ENCODE measurements at places on chromosomes 7 and 10.

- DNase-seq = no peak
Measured at GRCh38 chr7:36810032-36810431, 85.7 kb upstream of the AOAH start.

GRCh38 chr7:26789481-26790184 lies 74.8 kb downstream of the SKAP2 start:
- DNase-seq = no peak

DNA sequence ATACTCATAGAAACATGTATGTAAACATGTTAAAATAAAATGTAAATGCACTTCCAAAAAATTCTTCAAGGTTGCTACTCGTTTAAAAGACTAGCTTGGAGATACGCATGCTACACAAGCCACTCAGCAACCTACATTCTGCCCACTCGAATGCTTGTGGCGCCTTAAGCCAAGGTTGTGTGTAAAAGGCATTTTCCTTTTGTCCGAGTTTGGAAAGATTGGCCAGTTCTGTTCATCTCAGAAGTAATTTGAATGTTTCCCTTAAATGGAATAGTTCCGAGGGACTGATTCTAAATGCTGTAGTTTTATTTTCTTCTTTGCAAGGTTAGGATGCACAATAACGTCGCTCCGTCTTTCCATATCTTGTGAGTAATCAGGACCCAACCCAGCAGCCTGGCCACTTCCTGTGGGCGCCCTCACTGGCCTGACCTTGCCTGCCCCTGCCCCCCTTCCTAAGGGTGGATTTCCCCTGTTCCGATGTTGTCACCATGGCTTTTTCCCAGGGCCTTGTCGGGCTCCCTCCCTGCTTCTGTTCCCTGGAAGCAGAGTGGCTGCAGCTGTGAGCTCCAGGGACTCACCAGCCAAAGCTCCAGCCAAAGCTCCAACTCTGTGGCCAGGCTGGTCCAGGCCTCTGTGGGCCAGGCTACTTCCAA lies 70.6 kb downstream of the PTPRE start:
- no peak for DNase-seq

- no peak for DNase-seq
Measured at GRCh38 chr10:22010973-22011408, 7.5 kb upstream of the DNAJC1 start.

DNA sequence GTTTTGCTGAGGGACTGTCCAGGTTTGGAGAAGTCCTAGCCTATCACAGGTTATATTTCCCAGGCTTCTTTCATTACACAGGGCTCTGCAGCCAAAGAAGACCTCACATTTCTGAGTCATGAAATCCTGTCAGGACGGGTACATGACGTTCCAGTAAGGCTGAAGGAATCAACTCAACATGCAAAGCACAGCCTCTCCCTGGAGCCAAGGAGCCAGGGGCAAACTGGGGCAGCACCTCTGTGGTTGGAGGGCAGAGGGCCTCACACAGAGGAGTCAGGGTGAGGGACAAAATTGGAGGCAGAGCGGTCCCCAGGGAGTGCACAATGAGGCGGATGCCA lies 116.3 kb upstream of the GDF10 start:
- DNase-seq = no peak

GRCh38 chr7:55539380-55539779 lies 32.9 kb downstream of the VOPP1 start:
- no peak for DNase-seq

- DNase-seq = no peak
Measured at GRCh38 chr7:82098414-82098813, 328.6 kb upstream of the HGF start.

DNA sequence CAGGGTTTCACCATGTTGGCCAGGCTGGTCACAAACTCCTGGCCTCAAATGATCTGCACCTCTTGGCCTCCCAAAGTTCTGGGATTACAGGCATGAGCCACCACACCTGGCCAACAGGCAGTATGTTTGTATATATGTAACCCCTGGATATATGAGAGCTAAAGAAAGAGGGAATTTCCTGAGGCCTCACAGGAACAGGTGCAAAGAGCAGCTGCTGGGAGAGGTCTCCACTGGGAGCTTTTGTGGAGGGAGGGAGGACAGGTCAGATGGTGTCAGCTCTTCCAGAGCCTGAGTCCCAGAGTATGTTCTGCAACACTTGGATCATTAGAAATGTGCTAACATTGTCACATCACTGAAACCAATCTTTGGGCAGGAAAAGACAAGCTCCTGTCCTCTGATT lies 110.1 kb upstream of the KIF5B start:
- no peak for DNase-seq

DNA sequence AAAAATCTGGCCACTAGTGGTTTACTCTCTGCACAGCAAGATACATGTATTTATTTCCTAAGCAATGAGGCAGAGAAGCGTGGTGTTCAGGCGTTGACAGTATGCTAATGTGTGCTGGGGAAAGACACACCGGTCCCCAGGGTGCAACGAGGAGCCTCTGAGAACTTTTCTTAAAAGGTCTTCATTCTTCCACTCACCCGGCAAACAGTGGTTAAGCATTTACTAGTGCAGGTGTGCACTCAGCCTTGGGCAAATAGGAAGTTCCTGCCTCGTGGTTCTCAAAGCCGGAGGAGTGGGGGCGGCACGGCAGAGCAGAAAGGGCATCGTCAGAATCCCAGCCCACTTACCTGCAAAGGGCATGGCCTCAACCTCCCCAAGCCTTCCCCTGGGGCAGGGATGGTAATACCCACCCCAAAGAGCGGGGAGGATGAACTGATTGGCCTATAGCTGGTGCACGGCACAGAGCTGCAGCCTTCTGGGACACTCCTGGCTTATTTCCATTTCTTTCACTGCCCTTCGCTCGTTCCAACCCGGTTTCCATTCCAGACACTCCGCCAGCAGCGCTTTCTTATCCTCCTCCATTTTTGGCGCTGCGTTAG lies 184.3 kb upstream of the CTBP2 start:
- no peak for DNase-seq

DNA sequence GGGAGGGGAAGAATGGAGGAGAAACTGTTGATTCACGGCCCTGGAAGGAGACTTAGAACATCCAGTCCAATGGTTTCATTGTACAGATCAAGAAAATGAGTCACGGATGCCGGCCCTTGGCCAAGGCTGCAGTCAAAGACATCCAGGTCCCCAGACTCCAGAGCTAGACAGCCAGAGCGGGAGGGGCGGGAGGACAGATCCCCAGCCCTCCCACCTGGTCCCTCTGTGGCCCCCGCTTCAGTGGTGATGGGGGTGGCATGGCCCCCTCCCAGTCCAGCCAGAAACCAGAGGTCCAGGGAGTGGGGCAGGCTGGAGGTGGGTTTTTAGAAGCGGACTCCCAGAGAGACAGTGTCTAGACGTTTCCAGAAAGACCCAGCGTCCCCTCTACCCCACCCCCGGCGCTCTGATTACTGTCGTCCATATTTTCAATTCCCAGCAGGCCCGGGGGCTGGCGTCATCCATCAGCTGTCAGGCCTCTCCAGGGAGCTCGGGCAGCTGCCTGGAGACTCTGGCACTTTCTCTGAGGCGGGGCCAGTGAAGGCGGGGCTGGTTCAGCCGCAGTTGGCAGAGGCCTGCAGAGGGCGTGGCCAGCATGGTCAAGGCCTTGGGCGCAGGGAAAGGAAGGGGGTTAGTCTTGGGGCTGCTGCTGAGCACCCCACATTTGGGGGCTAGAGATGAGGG lies 8.0 kb upstream of the HSPB1 start:
- DNase-seq = peak; percentile 35

GRCh38 chr7:12637819-12638592 lies 49.4 kb upstream of the ARL4A start:
- DNase-seq = no peak

DNA sequence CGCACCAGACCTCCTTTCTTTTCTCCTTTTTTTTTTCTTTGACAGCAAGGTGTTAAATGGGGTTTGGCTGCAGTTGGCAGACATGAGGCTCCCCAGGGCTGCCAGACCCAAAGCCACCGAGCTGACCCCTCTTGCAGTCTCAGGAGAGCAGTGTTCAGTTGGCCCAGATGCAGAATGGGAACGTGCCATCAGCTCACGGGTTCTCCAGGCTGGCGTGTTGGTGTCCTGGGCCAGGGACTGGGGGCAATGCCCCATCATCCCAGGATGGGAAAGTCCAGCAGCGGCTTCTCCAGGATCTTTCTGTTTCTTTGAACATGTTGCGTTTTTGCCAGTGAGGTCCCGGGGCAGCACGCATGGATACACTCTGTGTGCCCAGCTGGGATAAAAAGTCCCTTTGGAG lies 114.6 kb upstream of the KCTD7 start:
- DNase-seq = no peak

GRCh38 chr7:45230083-45230482 lies 72.5 kb downstream of the RAMP3 start:
- no peak for DNase-seq

GRCh38 chr7:99631295-99632109 lies 14.8 kb downstream of the ZSCAN25 start:
- peak; percentile 70 for DNase-seq

GRCh38 chr10:91191584-91191919 lies 28.9 kb upstream of the PCGF5 start:
- DNase-seq = no peak

DNA sequence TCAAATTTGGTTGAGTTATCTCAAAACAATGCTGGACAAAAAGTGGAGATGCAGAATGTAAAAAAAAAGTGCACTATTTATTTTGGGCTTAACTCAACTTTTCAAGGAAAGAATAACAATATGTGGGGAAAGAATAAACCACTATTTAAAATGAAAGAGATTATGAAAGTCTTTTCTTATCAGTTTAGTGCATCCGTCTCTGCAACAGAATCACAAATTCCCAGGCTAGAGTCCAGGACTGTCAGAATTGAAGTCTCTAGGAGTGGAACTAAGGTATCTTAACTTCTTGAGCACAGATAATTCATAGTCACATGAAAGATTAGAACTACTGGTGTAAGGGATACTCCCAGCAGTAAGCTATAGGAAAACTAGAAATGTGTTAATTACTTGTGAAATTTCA lies 1200.3 kb upstream of the LRRN3 start:
- no peak for DNase-seq

DNA sequence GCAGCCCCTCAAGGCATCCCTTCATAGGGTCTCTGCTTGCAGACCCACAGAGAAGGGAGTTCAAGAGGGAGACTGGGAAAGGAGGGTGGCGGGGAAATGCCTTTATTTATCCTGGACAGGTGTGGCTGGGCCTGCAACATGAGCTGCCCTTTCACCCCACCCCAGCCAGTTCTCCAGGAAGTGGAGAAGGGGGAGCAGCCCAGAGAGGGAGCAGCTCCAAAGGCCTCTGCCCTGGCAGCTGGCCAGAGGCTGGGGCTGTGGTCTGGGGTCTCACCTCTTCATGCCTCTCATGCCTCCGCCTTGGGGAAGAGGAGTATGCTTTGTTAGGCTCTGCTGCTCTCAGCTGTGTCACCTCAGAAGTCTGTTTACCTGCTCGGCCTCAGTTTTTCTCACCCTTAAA lies 3.1 kb downstream of the LDB3 start:
- no peak for DNase-seq

DNA sequence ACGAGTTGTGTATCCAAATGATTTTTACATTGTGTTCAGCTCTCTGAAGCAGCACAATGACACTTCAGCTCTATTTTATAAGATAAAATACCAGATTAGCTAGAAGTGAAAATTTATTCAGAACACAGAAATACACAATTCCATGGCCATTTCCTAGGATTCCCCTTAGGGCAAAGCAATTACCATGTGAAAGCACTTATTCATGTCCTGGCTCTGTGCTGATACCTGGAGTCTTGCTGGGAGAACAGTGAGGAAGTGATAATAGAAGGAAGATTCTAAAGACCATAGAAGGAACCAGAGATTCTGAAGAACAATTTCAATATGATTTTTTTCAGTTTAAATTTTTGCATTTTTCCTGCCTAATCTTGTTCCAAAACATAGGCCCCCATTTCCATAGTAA lies 657.4 kb upstream of the ZWINT start:
- no peak for DNase-seq

DNA sequence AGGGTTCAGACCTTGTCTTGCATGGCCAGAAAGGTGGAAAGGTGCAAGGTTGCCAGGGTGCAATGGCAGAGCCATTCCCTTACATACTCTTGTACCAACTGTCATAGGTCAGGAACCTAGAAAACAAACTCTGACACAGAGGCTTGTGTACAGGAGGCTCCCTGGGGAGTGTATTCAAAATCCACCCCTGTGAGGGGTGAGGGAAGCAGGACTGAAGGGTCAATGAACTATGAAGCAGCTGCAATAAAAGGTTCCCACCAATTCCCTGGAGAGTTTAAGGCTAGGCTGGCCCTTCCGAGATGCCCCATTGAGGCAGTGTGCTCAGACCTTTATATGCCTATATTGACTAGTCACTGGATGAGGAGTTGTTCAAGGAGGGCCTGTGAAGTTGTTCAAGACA lies 13.9 kb upstream of the CUZD1 start:
- no peak for DNase-seq

DNA sequence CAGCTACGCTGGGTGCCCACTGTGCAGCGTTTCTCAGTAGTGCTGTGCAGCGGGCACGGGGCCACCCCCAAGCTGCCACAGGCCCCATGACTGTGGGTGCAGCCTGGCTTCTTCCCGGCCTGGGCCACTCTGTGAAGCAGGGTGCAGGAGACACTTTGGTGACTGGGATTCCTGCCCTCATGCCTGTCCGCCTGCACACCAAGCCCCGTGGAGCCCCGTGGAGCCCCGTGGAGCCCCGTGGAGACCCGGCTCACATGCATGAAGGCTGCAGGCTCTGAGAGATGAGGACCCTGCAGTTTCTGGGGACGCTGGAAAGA lies 3.9 kb upstream of the SHH start:
- no peak for DNase-seq

DNA sequence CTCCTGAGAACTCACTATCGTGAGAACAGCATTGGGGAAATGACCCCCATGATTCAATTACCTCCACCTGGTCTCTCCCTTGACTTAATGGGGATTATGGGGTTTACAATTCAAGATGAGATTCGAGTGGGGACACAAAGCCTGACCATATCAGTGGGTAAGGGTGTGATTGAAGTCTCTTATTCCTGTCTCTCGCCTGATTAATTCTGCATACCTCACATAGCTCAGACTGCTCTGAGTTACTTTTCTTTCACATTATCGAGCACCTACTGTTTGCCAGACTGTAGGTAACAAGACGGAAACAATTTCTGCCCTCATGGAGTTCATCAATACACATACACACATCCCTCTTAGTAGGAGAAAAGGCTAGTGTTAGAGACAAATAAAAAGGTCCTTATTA lies 25.0 kb downstream of the CISD1 start:
- DNase-seq = no peak

DNA sequence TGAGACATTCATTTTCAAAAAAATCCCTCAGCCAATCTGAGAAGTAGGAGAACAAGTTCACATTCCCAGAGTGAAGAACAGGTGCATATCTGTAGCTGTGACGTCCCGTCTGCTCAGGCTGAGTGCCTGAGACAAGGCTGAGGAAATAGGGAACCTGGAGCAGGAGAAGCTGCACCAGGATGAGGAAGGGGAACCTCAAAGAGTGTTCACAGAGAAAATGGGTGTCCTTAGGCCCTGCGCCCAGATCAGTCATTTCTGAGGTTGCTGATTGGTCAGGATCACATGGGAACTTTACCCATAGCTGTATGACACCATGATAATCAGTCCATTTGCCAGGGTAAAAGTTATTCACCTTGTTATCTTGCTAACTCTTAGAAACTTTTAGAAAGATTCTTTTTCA lies 34.2 kb upstream of the TARP start:
- DNase-seq = no peak

GRCh38 chr10:25743832-25744231 lies 190.2 kb upstream of the MYO3A start:
- DNase-seq = no peak

Data from activated CD4-positive, alpha-beta T cell treated with anti-CD3 and anti-CD28 coated beads for 48 hours (primary cell).